ENCODE measurements at places on chromosomes 6 and 20.

DNA sequence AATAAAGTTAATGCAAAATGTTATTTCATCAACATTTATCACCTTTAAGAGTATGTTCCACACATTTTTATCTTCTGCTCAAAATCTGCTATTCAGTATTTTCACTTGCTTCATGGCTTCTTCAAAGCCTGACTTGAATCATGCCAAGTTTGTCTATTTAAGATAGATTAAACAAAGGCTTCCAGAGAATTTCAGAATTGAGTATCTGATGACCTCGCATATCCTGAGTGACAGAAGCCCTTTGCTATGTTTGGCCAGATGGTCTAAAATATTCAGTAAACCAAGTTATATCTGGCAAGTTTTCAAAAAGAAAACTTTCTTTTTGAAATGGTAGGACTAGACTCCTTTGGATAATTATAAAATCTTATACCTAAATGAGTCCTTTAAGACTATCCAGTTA lies 348.9 kb upstream of the KCNQ5 start:
- no peak for DNase-seq

DNA sequence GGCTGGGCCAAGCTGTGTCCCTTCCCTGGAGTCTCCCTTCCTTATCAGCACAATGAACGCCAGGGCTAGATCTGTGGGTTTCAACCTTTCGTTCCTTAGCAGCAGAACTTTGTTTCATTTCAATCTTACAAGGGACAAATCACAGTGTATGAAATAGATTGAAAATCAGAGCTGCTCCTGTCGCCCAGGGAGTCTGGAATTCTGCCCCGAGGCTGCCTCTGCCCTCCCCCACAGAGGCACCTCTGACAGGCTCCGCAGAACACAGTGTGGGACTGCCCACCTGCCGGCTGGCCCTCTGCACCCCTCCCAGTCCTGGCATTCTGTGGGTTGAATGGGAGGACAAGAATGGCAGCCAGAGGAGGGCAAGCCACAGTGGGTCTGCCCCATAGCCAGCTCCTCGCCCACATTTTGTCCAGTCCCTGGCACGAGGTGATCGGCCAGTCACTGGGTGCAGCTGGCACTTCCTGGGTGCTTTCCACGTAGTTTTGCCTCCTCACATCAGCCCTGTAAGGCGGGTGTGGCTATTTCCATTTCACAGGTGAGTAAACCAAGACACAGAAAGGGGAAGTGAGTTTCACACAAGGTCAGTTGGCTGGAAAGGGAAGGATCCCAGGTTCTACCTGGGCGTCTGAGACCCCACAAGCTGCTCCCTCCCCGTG lies 26.1 kb downstream of the MANBAL start:
- DNase-seq = no peak

DNA sequence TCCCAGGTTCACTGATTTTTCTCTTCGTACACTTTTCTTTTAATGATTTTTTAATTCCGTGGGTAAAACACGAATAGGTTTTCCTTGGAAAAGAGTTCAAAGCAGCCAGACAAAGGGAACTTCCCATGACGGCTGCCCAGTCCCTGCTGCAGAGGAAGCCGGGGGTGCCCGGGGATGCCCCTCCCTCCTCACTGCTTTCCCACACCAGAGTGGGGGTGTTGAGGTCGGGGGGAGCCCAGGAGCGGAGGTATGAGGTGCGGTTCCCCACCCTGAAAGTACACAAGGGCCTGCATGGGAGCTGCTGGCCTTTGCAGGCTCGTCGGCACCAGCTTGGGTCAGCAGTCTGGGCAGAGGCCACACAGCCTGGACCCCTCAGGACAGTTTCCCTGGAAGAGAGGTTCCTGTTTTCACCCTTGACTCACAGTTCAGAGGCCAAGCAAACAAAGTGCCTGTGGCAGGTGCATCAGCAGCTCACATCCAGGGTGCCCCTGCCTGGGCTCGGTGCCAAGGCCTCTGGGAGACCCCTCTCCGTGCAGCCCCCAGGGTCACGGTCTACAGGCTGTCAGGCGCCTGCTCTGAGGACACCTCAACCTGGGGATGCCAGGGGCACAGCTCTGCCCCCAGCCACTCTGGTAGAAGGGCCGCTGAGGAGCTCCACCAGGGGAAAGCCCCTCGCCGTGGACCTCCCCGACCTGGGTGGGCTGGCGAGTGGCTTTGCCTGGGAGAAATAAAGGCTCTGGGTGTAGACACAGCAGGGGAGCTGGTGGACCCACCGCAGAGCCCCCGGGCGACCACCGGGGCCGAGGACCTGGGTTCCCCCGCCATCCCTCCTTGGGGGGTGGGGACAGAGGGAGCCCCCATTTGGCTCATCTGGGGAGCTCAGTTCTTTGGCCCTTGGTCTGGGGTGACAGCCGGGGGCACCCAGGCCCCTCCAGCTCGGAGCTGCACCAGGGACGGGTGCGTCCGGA lies 15.4 kb upstream of the CHRNA4 start:
- no peak for DNase-seq

- DNase-seq = no peak
Observed at GRCh38 chr20:59736366-59736765, 132.0 kb downstream of the PHACTR3 start.

GRCh38 chr20:47146686-47147085 lies 209.8 kb downstream of the ZMYND8 start:
- no peak for DNase-seq

DNA sequence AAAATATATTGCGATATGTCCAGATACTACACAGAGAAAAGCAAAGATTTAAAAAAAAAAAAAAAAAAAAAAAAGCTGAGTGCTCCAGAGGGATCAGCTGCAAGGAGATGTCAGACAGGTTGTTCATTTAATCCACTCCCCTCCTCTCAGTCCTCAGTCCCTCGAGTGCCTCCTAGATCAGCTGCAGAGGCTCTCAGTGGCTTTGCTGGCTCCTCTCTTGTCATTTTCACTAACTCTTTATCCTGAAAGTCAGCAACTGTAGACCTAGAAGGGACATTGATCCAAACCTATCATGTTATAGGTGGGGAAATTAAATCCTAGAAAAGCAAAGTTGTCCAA lies 61.6 kb downstream of the KIAA0319 start:
- no peak for DNase-seq

- no peak for DNase-seq
Observed at GRCh38 chr20:50459124-50459918, 50.9 kb upstream of the PTPN1 start.
